ENCODE measurements at places on chromosomes 6 and 20.

- no peak for DNase-seq
These were observed 35.7 kb upstream of the ID1 start for GRCh38 chr20:31569163-31570020.

GRCh38 chr6:73579851-73580246, 59.0 kb upstream of the EEF1A1 start:
- no peak for DNase-seq

DNA sequence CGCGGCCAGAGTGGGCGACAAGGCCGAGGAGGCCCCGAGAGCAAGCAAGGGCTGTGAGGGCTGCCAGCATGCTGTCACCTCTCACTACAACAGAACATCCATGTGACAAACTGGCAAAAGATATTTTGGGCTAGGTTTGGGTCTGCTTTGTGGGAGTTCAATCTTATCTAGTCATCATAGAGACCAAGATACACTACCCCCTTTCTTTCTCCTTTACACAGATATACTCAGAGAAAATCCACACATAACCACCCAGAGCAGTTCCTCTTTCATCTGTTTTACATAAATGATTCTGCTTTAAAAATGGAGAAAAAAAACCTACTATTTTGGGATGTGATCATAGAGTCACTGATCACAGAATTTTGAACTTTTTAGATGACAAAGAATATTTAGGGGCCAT, 16.8 kb downstream of the SOX4 start:
- DNase-seq: no peak

GRCh38 chr6:81228912-81229555, 523.4 kb downstream of the TENT5A start:
- DNase-seq: no peak

DNA sequence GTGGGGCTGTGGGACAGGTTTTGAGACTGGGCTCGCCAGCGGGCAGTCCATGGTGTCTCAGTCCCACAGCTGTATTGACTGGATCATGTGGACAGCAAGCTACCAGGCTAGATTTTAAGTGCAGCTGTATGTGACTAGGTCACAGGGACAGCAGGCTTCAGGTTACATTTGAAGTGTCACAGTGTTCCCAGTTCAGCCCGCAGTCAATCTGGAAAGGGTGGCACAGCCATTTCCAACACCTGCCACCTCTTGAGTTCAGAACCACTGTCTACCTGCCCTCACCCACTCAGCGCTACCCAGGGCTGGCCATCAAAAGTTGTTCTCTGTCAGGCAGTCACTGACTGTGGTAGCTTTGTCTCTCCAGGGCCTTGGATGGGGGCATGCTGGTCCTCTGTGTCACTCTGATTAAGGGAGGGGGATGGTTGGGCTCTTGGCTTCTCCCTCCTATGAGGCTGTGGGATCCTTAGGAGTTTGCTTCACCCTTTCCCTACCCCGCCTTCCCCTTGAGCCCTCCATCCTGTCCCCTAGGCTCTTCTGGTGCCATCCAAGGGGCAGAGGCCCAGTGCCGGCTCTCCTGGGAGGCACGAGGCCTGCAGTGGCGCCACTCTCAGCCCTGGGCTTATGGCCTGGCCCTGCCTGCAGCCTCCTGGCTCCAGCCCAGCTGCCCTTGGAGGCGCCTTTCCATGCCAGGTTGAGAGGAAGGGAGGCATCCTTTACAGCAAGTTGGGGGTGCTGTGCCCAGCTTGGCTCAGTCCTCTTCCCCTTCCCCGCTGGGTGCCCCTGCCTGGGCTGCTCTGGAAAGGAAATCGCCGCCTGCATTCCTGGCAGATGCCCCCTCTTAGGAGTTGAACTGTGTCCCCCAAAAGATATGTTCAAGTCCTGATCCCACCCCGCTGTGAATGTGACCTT, 44.9 kb downstream of the PNLDC1 start:
- DNase-seq: peak; percentile 23

Measured in right atrium auricular region (tissue), 2 donors.